Panc1 (cell line): ENCODE measurements at places on chromosomes 4 and X.

DNA sequence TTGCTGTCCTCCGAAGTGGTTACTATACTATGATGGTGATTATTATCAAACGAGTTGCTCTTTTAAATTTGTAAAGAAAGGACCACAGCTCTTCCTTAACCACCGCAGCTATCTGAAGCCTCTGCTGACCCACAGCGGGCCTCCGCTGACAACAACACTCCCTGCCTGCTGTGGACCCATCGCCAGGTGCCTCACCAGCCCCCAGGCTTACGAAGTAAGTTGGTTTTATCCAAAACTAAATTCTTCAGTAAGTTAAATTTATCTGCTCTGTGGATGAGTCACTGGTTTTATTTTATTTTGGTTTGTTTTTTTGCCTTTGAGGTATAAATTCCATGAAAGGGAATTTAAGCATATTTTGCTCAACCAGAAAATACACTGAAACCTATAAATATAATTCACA lies 54.7 kb downstream of the SLC9A6 start:
- no peak for DNase-seq

GRCh38 chr4:85956293-85956945 lies 403.4 kb downstream of the MAPK10 start:
- no peak for DNase-seq

- DNase-seq = no peak
Observed at GRCh38 chr4:22986881-22987280, 294.1 kb downstream of the GBA3 start.

- DNase-seq = no peak
Observed at GRCh38 chr4:119231491-119231890, 19.0 kb downstream of the USP53 start.

GRCh38 chrX:96861661-96862060 lies 22.0 kb upstream of the RPA4 start:
- no peak for DNase-seq

GRCh38 chr4:88276952-88277710 lies 7.2 kb downstream of the PPM1K start:
- DNase-seq = no peak

DNA sequence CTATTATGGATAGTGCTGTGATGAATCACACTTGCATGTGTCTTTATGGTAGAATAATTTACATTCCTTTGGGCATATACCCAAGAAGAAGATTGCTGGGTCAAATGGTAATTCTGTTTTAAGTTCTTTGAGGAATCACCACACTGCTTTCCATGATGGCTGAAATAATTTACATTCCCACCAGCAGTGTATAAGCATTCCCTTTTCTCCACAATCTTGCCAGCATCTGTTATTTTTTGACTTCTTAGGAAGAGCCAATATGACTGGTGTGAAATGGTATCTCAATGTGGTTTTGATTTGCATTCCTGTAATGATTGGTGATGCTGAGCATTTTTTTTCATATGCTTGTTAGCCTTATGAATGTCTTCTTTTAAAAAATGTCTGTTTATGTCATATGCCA lies 1120.2 kb downstream of the ARAP2 start:
- DNase-seq = no peak

DNA sequence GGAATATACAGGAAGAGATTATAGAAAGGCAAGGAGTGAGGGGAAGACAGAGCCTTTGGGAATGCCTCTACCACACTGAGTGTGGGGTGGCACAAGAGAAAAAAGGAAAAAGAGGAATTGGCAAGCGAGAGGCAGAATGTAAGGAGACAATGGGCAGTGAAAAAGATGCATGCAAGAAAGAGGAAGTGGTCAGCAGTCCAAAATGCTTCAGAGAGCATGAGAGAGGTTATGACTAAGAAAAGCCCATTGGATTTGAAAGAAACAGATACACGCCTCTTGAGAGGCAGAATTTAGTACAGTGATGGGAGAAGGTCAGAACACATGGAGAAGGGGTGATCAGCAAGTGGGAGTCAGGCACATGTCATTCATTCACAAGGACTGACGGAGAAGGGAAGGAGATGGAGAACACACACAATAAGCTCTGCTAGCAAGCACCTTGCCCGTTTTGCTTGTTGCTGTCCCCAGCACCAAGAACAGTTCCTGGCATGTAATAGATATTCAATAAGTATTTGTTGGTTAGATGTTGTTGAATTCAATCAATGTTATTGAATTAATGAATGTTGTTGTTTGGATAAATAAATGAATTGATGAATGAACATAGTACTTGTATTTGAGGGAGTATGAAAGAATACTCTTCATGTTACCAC lies 6.3 kb downstream of the DCHS2 start:
- DNase-seq = no peak

DNA sequence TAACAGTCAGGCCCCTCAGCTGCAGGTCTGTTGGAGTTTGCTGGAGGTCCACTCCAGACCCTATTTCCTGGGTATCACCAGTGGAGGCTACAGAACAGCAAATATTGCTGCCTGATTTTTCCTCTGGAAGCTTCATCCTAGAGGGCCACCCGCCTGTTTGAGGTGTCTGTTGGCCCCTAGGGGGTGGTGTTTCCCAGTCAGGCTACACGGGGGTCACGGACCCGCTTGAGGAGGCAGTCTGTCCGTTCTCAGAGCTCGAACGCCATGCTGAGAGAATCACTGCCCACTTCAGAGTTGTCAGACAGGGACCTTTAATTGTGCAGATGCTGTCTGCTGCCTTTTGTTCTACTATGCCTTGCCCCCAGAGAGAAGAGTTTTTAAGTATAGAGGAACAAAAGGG lies 160.8 kb downstream of the DKK2 start:
- no peak for DNase-seq

- DNase-seq = no peak
Observed at GRCh38 chr4:71495454-71495853, 156.6 kb downstream of the SLC4A4 start.

DNA sequence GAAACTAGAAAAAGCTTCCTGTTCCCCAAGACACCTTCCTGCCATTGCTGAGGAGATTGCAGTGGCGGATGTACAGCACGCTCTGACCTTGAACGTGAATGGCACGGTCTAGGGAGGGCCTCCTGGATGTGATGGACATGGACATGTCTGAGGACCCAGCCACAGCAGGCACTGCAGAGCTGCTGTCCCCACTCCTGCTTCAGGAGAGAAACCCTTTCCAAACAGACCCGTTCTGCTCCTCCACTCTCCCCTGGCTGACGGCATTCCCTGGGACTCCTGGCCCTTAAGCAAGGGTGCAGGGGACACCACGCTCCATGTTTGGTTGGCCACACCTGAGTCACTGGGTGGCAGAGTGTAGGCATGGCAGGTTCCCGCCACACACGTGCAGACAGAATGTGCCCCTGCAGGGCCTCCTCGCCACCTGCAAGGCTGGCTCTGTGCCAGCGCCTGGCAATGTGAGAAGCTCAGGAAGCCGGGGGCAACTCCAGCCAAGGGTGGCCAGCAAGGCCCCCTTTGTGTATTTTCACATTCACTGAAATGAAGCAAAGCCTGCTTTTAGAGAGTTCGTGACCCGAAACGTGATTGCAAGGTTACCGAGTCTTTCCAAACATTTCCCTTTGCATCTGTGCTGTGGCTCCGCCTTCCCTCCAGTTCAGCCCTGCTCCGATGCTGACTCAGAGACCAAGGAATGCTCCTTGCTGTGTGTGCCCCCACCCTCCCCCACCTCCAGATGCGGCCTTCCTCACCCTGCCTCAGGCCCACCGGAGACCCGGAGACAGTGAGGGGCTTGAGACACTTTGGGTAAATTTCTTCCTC lies 46.1 kb downstream of the HTRA3 start:
- DNase-seq = no peak

- peak; percentile 69 for DNase-seq
Observed at GRCh38 chr4:101865501-101866062, 75.1 kb downstream of the BANK1 start.

GRCh38 chr4:76238236-76238635 lies 13.3 kb upstream of the FAM47E start:
- DNase-seq = no peak
